NCI-H460 (cell line): ENCODE measurements at places on chromosomes 5 and 9.

- DNase-seq: no peak
These were observed 668.8 kb upstream of the KLF4 start for GRCh38 chr9:108158236-108158995.

- no peak for DNase-seq
These were observed 251.7 kb upstream of the WWC1 start for GRCh38 chr5:168039566-168040248.

GRCh38 chr5:87340716-87341115 lies 72.0 kb downstream of the CCNH start:
- no peak for DNase-seq

- no peak for DNase-seq
These were observed 359.2 kb downstream of the PRR16 start for GRCh38 chr5:120823328-120823727.

DNA sequence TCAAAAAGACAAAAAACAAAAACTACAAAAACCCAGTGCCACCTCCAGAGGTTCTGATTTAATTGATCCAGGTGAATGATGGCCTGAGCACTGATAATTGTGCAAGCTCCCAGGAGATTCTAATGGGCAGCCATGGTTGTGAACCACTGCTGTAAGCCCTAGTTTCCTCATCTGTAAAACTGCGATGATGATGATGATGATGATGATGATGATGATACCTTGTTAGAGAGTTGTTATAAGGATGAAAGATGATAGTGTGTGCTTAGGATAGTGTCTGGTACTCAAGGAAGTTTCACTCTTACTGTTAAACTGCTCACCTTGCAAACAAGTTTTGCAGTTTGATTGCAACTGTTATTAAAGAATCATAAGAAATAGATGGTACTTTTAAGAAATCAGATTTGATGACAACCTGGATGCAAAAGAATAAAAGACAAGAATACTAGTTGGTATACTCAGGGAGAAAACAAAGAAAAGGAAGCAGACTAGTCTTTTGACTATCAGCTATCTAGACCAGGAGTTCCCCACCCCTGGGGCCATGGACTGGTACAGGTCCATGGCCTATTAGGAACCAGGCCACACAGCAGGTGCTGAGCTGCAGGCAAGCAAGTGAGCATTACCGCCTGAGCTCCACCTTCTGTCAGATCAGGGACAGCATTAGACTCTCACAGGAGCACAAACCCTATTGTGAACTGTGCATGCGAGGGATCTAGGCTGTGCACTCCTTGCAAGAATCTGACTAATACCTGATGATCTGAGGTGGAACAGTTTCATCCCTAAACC lies 98.0 kb downstream of the OR2K2 start:
- no peak for DNase-seq

DNA sequence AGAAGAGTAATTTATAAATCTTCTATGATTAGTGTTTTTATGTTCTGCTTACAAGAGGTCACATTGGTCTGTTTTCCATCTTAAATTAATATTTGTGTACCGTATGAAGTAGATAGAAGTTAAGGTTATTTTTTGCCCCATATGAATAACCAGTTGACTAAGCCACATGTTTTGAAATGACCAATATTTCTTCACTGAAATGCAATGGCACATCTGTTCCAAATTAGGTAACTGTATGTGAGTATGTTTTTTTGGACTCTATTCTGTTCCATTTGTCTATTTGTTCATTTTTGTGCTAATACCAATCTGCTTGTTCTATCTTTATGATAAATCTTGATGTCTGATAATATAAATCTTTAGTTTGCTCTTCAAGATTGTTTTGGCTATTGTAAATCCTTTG lies 17.7 kb downstream of the JAK2 start:
- no peak for DNase-seq

- DNase-seq: no peak
These were observed 13.2 kb downstream of the ZFAND5 start for GRCh38 chr9:72351538-72352453.

DNA sequence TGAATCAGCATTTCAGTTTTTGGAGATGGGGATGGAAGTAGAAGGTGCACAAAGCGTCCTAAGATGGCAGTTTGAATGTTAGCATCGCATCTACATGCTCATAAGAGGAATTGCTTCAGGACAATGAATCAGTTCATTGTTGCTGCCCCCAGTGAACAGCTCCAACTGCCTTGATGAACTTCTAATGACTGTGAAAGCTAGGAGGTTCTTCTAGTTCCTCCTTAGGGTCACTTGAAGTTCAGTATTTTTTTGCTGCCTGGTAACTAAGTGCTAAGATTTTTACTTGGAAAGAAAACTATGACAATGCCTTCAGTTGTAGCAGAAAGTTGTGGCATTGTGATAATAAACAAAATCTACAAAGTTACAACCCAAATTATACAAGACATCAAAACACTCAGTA lies 271.6 kb downstream of the RAB3C start:
- no peak for DNase-seq

GRCh38 chr5:108054349-108054748 lies 327.5 kb downstream of the FBXL17 start:
- DNase-seq: no peak

DNA sequence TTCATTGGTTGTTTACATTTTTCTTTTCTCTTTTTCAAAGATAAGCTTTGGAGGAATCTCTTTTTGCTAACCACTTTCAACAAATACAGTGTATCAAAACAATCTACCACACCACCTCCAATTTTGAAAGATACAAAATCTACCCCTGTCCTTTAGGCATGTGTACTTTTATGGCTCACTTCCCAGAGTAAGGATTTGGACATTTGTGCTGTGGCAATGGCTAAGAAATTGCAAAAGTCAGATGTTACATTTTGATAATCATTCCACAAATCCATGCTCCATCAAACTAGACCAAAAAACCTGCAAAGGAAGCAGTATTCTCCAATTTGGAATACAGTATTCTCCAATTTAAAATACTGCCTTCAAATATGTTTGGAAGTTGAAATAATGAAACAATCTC lies 204.9 kb downstream of the MCTP1 start:
- DNase-seq: no peak

DNA sequence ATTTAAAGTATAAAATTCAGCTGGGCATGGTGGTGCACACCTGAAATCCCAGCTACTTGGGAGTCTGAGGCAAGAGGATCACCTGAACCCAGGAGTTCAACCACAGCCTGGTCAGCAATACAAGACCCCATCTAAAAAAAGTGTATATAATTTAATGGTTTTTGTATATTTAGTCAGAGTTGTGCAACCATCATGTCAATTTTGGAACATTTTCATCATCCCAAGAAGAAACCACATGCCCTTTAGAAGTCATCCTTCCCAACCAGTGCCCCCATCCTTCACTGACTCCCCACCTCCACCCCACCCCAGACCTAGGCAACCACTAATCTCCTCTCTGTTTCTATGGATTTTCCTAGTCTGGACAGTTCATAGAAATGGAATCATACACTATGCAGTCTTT lies 18.8 kb upstream of the TEK start:
- DNase-seq: no peak

GRCh38 chr5:157523976-157524375 lies 51.6 kb downstream of the ADAM19 start:
- DNase-seq: no peak

DNA sequence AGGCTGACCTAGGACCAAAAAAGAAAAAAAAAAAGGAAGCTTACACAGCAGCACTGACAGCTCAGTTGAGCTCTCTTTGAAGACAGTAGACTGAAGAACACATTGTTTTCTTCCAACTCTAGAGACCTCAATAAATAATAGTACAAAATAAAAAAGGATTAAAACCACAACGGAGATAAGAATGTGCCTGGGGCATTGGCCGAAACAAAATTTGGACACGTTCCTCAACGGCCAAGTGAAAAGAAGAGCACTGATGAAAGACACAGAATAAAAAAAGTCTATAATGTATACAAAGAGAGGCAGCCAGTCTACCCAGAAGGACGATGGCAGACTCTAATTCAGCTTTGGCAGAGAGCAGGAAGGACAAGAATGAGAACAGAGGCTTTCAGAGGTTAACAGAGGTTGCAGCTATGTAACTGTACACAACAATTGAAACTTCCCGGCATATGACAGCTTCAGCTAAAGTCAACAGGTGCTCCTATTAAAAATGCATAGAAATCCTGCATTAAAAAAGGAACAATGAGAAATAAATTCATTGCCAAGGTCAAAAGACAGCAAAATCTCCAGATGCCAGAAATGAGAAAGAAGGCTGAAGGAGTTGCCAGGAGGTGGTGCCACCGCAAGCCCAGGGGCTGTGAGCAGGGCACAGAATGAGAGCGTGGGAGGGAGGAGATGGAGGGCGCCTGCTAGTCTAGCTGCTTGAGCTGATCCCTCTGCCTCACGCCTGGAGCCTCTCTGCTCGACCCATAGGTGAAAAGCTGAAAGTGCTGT lies 113.9 kb downstream of the DCP2 start:
- DNase-seq: no peak

- DNase-seq: no peak
These were observed 8.5 kb upstream of the C1QTNF3 start for GRCh38 chr5:34051374-34051980.

DNA sequence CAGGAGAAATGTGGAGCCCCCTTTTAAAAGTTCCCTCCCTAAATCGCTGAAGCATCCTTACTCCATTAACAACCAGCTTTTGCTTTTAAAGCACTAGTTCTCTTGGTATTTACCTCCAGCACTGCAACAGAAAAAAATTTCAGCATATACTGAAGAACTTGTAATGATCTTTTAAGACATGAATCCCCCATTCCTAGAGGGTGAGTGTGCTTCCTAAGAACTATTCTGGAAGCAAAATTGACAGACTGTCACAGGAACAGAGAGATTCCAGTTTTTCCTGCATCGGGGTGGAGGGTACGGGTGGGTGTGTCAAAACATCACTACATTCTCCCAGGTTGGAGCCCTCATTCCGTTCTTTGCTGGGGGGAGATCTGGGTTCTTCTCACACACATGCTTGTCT lies 151.9 kb downstream of the EBF1 start:
- no peak for DNase-seq

- no peak for DNase-seq
These were observed 14.2 kb downstream of the PRRT1B start for GRCh38 chr9:131559421-131560000.

DNA sequence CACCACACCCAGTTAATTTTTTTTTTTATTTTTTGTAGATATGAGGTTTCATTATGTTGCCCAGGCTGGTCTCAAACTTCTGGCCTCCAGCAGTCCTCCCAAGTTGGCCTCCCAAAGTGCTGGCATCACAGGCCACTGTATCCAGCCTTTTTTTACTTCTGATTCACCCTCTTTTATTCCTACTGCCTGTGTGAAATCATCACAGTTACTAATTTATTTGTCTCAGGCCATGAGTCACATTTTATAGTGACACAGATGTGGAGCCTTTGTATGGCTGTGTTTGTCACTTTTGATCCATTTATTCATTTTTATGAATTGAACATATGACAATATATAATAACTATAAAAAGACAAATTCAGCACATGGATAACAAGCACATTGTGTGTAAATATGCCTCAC lies 67.1 kb upstream of the SNX2 start:
- DNase-seq: no peak

DNA sequence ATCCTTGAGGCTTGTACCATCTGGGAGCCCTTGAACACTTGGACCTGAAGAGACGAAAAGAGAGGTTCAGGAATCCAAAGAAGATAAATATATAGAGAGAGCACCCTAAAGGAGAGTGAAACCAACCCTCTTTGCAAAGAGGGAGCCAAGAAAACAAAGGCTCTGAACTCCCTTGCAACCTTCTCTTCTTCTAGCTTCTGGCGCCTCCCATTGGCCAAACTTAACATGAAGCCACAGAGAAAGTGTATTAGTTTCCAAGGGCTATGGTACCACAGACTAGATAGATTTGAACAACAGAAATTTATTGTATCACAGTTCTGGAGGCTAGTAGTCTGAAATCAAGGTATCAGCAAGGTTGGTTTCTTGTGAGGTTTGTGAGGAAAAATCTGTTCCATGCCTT lies 175.1 kb downstream of the HCN1 start:
- DNase-seq: no peak

- peak; percentile 22 for DNase-seq
These were observed 154.4 kb downstream of the MAN2A1 start for GRCh38 chr5:109844148-109844547.

GRCh38 chr5:88952344-88952743 lies 69.4 kb upstream of the MEF2C start:
- DNase-seq: peak; percentile 59

DNA sequence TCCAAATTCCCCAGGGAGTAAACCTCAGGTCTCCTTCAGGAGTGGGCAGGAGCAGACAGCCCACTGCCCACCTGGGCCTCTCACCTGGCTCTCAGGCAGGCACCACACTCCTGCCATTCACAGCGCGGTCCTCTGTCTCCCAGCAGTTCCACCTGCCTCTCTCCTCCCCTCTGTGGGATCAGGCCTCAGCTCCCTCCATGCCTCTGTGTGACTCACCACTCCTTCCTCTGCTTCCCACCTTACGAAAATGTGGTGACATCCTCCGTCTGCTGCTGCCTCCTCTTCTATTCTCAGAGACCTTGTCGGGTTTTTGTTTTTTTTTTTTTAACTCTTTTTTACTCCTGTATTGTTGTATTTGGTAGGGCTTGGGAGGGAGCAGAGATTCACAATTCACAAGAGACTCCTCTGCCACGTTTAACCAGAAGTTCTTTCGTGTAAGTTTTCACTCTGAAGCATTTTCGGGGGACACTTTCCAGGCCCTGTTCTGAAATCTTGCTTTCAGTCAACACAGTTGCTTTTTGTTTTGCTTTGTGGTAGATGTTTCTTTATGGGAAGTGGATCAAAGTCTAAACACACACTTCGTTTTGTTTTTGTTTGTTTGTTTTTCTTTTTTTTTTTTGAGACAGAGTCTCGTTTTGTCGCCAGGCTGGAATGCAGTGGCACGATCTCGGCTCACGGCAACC lies 21.1 kb upstream of the CDKN2AIPNL start:
- no peak for DNase-seq

GRCh38 chr9:110340306-110340705 lies 2.6 kb upstream of the TXNDC8 start:
- DNase-seq: peak; percentile 21

DNA sequence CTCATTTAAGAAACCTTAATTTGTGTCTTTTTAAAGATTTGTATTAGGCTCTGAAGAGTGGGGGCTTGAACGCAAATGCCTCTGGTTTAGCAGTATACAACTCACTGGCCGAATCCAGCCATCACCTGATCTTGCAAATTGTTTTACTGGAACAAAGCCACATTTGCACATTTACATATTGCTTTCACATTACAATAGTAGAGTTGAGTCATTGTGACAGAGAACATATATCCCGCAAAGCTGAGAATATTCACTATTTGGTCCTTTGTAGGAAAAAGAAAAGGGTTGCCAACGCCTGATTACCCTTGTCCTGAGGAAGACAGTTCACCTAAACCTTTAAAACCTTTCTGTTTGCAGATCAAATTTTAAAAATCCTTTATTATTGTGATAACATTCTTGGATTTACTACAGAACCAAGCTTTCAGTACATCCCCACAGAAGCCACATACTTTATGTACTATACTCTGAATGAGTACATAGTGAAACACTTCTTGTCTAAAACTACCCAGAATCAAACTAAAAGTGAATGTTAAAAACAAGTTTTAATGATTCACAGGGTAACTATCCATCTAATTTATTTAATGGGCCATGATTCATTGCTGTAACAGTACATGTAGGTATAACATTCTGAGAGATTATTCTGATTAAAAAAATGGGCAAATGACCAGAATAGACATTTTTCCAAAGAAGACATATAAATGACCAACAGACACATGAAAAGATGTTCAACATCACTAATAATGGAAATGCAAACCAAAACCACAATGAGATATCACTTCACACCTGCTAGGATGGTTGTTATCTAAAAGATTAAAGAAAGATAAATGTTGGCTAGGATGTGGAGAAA lies 161.0 kb downstream of the SLC25A46 start:
- DNase-seq: no peak

- no peak for DNase-seq
These were observed 211.7 kb upstream of the MVB12B start for GRCh38 chr9:126114850-126115460.
